ENCODE measurements at places on chromosomes 16 and 17.

DNA sequence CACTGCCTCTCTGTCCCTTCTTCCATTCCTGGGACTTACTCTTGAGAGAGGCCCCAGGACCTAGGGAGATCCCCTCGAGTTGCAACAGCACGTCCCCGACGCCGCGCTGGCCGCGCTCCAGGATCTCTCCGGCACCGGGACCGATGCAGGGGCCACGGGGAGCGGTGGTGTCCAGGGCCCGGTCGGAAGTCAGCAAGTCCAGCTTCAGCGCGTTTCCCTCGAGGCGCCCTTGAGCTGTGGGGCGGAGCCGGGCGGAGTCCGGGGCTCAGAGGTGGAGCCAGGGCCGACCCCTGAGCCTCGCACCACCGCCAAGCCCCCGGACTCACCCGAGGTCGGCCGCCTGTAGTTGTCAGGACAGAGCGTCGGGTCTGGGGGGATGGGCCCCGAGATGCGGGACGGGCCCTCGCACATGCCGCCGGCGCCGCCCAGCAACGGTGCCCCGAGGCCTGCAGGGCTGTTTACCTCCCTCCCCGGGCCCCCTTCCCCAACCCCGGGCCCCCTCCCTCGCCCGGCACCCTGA lies 458 bp downstream of the ENKD1 start:
- DNase-seq, result no peak

- no peak for DNase-seq
Measured at GRCh38 chr17:39123627-39124026, 27.8 kb downstream of the PLXDC1 start.

GRCh38 chr17:45225964-45226530 lies 4.4 kb downstream of the FMNL1 start:
- DNase-seq, result no peak

- DNase-seq, result no peak
Measured at GRCh38 chr16:58614212-58614611, 15.4 kb downstream of the CNOT1 start.

Measured in iPS DF 6.9 (cell line).